Keratinocyte (primary cell): ENCODE measurements at places on chromosomes 16 and 17.
A peak's percentile ranks its signal among the peaks of the same experiment; 100 is the strongest.

DNA sequence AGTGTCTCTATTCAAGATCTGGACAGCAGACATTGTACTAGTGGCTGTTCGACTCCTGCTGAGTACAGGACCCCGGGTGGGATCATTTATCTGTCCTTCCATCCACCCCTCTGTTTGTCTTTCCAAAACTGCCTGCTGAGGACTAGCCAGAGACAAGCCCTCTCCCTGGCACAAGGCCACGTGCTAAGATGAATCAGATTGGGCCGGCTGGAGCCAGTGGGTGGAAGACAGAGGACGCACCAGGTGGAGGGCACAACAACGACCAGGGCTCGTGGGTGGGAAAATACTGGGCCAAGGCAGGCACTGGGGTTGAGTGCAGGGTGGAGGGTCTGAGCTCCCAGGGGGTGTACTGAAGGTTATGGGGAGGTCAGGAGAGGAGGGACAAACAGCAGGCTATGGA is 1.4 kb upstream of the CA7 start:
- no peak overlapping the region for H3K27ac ChIP-seq
- H3K4me1 ChIP-seq: no peaks in the 10 kb centered on the region
- H3K4me3 ChIP-seq: no peak overlapping the region
- H3K36me3 ChIP-seq: no peaks in the 10 kb centered on the region
- DNase-seq: no peak

- no peaks in the 10 kb centered on the region for H3K4me1 ChIP-seq
- no peak for DNase-seq
- H3K27ac ChIP-seq: no peak overlapping the region
- no peak overlapping the region for H3K4me3 ChIP-seq
- H3K36me3 ChIP-seq: no peaks in the 10 kb centered on the region
These were observed 45.6 kb upstream of the IL34 start for GRCh38 chr16:70600730-70601129.

- peaks cover 8% of the 10 kb centered on the region for H3K36me3 ChIP-seq
- H3K4me3 ChIP-seq: no peak overlapping the region
- peak; percentile 79 for DNase-seq
These were observed 5.0 kb upstream of the ADGRG1 start for GRCh38 chr16:57623251-57624043.

DNA sequence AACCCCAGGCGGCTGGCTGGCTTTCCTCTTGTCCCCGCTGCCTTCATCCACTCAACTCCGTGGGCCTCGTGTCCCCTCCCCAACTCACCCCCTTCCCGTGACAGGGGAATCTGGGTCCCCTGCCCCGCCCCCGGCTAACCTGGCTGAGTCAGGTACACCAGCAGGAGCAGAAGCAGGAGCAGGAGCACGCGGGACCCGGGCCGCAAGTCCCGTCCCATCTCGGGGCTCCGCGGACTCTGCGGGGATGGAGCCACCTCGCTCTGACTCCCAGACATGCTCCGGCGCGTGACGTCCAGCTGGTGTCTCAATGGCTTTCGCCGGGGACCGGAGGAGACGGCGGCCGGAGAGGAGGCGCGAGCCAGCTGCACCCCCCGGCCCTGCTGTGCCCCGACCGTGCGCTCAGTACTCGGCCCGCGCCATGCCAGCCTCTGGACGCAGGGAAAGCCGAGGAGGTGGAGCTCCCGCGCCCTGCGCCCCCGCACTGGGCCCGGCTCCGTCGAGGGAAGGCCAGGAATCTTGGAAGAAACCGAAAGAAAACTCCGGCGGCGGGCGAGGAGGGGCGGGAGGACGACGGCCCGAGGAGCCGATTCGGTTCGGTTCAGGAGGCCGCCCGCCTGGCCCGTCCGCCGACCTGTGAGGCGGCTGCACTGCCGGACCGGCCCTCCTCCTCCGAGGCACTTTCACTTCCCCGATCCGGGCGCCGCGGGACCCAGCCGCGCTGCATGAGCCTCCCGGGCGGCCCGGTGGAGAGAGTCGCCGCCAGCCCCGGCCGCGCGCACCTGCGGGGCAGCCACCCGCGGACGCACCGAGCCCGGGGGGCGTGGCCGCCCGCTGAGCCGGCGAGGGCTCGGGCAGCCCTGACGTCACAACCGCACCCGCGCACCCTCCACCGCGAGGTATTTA is at the start of the genes CXCL16 and ZMYND15:
Gene CXCL16 (minus strand): TSS at position 807 of the 903 bp plus-strand sequence. CDS start 589 bp downstream, at position 218.
Gene ZMYND15 (plus strand): TSS at position 712 of the 903 bp plus-strand sequence. CDS start 716 bp downstream, outside the sequence.
- H3K4me1 ChIP-seq: peaks cover 14% of the 10 kb centered on the region
- DNase-seq: no peak
- H3K36me3 ChIP-seq: no peaks in the 10 kb centered on the region

DNA sequence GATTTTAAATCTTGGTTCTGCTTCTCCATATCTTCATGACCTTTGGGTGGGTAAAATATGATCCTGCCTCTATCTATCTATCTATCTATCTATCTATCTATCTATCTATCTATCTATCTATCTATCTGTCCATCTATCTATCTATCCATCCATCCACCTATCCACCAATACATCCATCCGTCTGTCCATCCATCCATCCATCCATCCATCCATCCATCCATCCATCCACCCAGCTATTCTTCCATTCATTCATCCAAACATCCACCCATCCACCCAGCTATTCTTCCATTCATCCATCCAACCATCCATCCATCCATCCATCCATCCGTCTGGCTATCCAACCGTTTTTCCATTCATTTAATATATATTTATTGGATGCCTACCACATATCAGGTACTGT is 11.5 kb downstream of the PRKCB start:
- H3K27ac ChIP-seq: no peak overlapping the region
- no peaks in the 10 kb centered on the region for H3K27me3 ChIP-seq
- no peak overlapping the region for H3K4me3 ChIP-seq
- no peak for DNase-seq
- no peaks in the 10 kb centered on the region for H3K36me3 ChIP-seq
- no peaks in the 10 kb centered on the region for H3K4me1 ChIP-seq

- H3K27ac ChIP-seq: peak overlapping the region; percentile 46
- no peaks in the 10 kb centered on the region for H3K27me3 ChIP-seq
- peaks cover 20% of the 10 kb centered on the region for H3K4me1 ChIP-seq
These were observed 26.9 kb downstream of the HSD17B2 start for GRCh38 chr16:82061861-82062525.

- H3K27me3 ChIP-seq: peaks cover 3% of the 10 kb centered on the region
- no peak for DNase-seq
- no peak overlapping the region for H3K27ac ChIP-seq
- no peak overlapping the region for H3K4me3 ChIP-seq
These were observed 25.1 kb downstream of the SOX9 start for GRCh38 chr17:72145962-72146361.

DNA sequence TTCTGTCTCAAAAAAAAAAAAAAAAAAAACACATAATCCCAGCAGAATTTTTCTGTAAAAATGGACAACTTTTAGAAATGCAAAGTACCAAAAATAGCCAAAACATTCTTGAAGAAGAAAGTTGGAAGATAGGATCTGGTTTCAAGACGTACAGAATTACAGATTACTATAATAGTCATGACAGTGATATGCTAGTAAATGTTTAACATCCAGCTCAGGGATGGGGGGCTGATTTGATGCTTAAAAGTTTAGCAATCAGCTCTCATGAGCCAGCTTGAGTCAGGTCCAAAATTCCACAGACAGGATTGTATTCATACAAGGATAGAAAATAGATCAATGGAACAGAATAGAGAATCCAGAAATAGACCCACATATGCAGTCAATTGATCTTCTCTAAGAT is 100.5 kb downstream of the CYB561 start:
- no peak overlapping the region for H3K27ac ChIP-seq
- DNase-seq: no peak
- no peaks in the 10 kb centered on the region for H3K4me1 ChIP-seq
- H3K4me3 ChIP-seq: no peak overlapping the region
- peaks cover 6% of the 10 kb centered on the region for H3K36me3 ChIP-seq
- H3K27me3 ChIP-seq: no peaks in the 10 kb centered on the region

GRCh38 chr17:65684631-65685030 is 123.2 kb upstream of the AXIN2 start:
- no peaks in the 10 kb centered on the region for H3K27me3 ChIP-seq
- H3K27ac ChIP-seq: no peak overlapping the region
- no peaks in the 10 kb centered on the region for H3K36me3 ChIP-seq
- DNase-seq: no peak
- no peak overlapping the region for H3K4me3 ChIP-seq

DNA sequence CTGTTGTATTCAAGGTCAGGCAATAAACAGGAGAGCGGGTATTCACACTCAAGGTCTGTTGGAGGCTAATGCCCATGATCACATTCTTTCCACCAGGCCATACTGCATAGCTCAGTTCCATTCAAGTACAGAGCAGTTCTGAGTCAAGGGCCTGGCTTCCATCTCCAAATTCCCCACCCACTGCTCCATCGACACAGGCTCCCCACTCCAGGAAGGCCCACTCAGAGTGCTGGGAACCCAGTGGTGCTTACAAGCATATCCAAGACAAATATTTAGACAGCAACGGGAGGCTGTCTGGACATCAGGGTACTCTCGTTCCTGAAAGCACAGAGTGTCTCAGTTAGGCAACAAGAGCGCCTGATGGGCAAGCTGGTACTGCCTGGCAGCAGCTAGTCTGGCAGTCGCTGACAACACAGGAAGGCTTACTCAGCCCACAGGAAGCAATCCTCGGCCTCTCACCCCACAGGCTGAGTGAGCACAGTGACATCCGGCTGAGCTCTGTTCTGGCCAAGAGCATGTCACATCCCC is 40.9 kb downstream of the RFFL start:
- H3K4me1 ChIP-seq: peaks cover 43% of the 10 kb centered on the region
- H3K36me3 ChIP-seq: peaks cover 15% of the 10 kb centered on the region
- peak overlapping the region; percentile 75 for H3K27ac ChIP-seq
- no peaks in the 10 kb centered on the region for H3K27me3 ChIP-seq
- H3K4me3 ChIP-seq: no peak overlapping the region

DNA sequence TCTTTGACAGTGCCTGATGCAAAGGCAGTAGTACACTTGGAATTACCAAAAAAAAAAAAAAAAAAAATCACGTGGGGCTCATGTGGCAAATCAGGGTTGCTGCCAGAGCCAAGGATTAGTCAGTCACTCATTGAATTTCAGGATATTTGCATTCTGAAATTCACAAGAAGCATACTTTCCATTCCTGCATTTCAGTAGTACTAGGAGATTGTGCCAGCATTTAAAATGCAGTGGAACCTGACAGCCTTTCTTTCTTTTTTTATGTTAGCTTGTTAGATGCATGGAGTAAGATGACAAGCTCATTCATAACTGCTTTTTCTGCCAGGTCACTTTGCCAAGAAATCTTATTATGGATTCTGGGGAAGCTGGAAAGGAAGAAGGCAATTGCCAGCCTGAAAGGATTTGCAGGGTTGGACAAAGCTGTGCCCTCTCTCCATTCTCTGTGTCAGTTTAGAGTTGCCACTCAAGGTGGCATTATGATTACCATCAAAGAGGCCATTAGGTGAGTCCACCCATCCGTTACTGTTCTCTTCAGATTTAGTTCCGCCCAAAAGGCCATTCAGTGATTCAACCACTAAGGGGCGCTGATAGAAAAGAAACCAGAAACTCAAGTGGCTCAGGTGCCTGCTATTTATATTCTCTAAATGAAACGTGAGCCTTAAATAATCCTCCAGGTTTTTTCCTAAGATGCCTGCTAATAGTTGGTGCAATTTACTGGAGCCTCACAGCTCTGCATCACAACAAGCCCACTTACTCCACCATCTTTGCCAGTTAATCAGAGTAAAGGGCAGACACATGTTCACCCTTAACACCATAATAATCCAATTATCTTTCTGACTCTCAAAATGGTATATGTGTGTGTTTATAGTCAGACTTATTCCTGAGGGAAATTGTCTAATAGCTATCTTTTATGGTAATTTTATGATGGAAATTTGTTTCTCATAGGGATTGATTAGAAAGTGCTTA is 59.0 kb downstream of the TANGO6 start:
- DNase-seq: no peak
- no peak overlapping the region for H3K27ac ChIP-seq
- H3K4me1 ChIP-seq: peaks cover 11% of the 10 kb centered on the region
- H3K4me3 ChIP-seq: no peak overlapping the region
- peaks cover 1% of the 10 kb centered on the region for H3K36me3 ChIP-seq

DNA sequence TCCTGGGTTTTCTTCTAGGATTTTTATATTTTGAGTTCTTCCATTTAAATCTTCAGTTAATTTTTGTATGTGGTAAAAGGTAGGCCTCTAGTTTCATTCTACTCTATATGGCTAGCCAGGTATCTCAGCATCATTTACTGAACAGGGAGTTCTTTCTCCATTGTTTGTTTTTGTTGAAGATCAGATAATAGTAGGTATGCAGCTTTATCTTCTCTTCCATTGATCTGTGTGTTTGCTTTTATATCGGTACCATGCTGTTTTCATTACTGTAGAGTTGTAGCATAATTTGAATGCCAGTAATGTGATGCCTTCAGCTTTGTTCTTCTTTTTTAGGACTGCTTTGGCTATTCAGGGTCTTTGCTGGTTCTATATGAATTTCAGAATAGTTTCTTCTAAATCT is 77.3 kb downstream of the USP22 start:
- no peak overlapping the region for H3K4me3 ChIP-seq
- DNase-seq: no peak
- H3K4me1 ChIP-seq: peaks cover 18% of the 10 kb centered on the region
